ENCODE measurements at places on chromosomes 11 and 22.

DNA sequence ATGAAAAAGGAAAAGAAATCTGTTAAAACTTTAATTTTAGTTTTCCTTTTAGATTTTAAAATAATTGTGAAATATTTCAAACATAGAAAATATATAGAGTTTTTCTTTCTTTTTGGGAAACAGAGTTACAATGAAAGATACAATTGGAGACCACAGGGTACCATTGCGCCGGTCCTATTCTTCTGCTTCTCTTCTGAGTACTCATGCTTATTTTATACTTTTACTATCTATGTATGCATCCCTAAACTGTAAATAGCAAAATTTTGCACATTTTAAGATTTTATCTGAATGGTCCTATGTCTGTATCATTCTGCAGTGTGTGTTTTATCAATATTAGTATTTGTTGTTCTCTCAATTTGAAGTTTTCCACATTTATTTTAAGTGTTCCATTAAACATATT lies 65.0 kb downstream of the EHF start:
- DNase-seq, result no peak

DNA sequence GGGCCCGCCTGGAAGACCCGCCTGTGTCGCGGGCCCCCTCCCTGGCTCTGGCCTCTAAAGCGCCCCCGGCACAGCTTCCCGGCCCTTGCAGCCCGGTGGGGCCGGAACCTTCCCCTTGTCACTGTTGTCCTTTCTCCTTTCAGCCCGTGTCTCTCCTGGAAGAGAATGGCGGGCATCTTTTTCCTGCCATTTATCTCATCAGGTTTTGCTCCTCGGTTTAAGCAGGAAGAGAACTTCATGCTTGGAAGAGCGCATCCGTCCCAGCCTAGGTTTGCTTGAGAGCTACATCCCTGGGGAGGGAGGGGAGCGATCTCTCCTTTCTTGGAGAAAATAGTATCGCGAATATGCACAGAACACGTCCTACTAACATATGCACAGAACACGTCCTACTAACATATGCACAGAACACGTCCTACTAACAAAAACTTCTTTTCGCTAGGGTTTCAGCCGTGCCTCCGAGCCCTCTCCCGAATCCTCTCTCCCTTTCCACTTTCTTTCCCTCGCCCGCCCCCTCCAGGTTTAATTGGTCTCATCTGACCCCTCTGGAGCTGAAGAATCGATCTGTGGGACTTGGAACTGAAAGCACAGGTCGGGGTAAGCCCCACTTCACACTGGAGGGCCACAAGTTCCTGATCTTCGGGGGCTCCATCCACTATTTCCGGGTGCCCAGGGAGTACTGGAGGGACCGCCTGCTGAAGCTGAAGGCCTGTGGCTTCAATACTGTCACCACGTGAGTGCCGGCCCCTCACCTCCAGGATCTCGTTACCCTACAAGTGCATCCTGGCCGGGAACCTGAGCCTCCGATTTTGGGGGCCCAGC lies 1.2 kb downstream of the GLB1L3 start:
- DNase-seq, result no peak

- DNase-seq, result no peak
Measured at GRCh38 chr11:2263071-2263565, 7.3 kb downstream of the ASCL2 start.

DNA sequence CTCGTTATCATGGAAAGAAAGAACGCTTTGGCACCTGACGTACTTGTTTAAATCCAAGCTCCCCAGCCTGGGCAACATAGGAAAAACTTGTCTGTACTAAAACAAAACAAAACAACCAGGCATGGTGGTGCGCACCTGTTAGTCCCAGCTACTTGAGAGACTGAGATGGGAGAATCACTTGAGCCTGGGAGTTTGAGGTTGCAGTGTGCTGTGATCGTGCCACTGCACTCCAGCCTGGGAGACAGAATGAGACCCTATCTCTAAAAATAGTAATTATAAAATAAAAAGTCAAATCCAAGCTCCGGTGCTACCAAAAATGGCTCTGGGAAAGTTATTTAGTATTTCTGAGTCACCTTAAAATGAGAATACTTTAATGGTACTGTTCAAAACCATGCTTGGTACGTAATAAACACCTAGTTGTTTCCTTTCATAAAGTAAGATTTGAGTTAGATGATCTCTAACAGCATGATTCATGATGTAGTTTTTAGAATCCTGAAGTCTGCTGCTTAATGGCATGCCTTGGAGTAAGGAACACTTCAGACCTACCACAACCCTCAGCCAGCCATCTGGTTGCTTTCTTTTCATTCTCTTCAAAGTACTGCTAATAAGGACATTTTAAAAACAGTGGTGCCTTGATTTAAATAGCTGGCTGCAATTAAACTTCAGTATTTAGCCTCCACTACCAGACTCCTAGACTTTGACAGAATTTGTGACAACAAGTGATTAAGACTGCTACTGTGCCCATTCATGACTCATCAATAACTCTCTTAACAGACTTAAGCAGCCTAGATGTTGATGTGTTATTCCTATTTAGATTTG lies 8.4 kb downstream of the PPME1 start:
- no peak for DNase-seq

DNA sequence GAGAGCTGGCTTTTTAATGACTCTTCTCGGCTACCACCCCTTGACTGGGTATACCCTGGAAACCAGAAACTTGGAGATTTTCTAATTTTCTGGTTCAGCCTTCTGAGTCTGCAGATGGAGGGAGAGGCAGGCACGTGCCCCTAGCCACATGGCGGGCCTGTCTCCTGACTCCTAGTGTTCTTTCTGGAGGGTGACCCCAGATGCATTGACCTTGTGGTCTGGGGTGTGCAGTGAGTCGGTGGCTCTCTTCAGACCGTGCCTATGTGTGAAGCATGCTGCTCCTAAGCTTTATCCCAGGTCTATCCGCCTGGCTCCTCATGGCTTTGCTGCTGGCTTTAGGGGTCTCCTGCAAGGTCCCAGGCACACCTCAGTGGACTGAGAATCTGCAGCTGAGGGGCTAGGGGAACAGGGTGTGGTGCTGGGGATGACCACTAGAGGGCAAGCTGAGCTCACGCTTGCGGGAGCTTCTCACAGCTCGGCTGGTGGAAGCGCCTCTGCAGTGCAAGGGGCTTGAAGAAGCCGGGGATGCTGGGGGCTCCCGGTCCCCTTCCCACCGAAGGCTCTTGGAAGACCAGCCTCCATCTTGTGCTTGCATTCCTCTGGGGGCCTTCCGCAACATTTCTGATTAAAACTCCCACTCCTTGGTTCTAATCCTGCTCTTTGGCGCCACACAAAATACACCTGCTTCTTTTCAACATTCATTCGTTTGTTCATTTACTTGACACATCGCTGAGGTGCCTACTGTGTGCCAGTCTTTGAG lies 51.8 kb downstream of the OTOG start:
- DNase-seq, result peak; percentile 39

DNA sequence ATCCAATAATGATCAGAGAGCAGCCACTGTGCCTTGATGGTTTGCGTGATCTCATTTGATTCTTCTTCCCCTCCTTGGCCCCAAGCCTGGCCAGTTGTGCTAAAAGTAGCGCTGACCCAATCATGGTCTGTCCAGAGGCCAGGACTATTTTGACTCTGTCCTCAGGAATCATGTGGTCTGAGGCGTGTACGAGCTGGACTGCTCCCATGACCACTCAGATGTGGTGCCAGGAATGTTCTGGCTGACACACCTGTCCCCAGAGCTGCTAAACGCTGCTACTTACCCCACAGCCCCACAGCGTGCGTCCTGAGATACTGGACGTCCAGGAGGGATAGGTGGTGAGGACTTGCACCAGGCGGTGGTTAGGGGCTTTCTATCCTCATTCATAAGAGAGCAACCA lies 70.5 kb downstream of the FEZ1 start:
- no peak for DNase-seq

DNA sequence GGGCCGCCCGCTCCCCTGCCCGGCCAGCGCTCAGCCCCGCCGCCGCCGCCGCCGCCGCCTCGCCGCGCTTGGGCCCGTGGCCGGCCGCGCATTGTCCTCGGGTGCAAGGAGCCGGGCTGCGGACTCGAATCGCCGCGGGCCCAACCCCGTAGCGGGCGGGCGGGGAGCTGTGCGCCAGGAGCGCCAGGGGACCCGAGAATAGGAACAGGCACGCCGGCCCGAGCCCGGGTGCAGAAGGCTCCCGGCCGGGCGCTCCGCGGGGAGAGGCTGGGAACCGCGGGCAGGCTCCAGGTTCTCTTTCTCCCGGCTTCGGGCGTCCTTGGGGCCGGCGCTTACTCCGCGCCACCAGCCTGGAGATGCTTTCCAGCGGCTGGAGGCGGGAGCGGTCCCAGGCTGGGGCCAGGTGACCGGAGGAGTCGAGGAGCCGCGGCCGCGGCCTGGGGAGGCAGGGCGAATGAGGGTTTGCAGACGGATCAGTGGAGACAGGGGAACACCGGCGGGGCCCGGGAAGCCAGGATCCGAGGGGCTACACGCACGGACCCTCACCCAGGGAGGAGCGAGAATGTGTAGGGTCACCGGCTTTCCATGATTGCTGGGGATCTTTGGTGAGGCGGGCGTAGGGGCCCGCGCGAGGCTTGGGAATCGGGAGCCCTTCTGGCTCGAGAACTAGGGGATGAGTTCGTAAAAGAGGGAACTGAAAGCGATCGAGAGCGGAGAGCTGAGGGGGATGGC lies 726 bp downstream of the PKNOX2 start:
- no peak for DNase-seq

DNA sequence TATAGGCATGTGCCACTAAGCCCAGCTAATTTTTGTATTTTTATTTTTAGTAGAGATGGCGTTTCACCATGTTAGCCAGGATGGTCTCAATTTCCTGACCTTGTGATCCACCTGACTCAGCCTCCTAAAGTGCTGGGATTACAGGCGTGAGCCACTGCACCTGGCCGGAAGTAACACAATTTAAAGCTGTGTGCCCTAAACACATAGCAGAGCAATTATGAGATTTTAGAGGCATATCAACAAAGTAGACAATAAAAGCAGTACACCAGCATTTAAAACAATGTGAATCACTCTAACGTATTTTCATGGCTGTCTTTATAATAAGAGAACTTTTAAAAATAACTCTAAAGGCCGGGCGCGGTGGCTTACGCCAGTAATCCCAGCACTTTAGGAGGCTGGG lies 42.4 kb downstream of the PRR14L start:
- DNase-seq, result no peak

- DNase-seq, result peak; percentile 89
Measured at GRCh38 chr11:35082321-35083180, 56.4 kb upstream of the CD44 start.

DNA sequence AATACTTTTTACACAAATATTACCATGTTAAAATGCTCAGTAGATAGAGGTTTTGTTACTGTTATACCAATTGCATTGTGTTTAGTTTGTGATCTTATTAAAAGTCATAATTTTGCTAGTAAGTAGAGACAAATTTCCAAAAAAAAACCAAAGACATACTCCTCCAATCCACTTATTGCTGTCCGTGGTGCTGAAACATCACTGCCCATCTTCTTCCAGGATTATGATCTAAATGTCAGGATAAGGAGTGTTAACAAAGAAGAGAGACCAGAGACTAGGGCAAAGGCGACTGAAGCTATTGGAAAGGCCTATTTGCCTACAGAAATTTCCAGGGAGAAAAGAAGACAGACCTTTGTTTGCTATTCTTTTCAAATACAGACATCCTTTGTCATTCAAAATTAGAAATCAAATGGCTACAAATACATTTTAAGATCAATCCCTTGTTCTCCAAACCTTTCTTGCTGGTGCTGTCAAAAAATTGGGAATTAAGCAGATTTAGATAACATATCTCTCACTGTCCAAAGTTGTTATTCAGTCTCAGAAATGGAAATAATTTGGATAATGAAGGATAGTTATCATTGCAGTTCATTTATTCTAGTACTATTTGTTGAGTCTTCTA lies 199.7 kb downstream of the C11orf91 start:
- DNase-seq, result no peak

- DNase-seq, result peak; percentile 91
Measured at GRCh38 chr11:111635706-111636045, 33.4 kb downstream of the SIK2 start.

GRCh38 chr22:40660730-40661129 lies 18.6 kb upstream of the MCHR1 start:
- no peak for DNase-seq

GRCh38 chr11:128716661-128717210 lies 22.9 kb downstream of the FLI1 start:
- DNase-seq, result no peak

DNA sequence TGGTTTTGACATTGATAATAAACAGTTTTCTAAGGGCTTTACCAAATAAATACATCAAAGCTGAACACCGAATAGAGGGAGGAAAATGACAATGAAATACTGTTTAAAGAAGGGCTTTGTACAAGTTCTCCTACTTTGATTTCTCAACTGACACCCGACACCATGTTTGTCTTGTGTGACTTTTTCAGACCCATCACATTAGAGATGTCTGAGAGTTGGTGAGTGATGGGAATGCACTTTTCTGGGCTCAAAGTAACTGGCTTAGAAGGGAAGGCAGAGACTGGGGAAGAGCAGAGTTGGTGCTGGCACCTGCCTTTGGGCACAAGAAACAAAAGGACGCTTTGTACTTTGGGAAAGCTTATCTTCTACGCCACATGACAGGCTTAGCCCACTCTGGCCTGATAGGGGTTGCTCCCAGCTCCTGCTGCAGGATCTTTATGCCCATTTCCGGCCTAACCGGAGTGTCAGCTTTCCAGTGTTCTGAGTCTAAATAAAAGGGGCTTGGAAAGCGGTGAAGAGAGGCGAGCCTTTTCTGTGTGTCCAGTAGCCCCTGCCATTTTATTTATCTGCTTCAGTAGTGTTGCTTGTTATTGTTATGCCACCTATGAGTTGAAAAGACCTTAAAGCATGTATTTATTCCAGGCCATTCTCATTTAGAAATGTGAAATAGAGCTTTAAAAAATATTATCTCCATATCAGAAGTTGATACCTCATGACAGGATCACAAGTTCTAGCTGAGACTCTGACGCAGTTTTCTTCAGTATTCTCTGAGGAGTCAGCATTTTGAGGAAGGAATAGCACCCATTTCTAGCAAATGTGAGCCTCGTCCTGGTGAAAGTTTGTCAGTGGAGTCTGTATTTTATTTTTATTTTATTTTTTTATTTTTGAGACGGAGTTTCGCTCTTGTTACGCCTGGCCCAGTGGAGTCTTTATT lies 24.2 kb downstream of the KREMEN1 start:
- DNase-seq, result no peak

GRCh38 chr11:8239040-8239439 lies 24.6 kb downstream of the LMO1 start:
- DNase-seq, result no peak

GRCh38 chr11:134512571-134513538 lies 100.8 kb upstream of the B3GAT1 start:
- no peak for DNase-seq

DNA sequence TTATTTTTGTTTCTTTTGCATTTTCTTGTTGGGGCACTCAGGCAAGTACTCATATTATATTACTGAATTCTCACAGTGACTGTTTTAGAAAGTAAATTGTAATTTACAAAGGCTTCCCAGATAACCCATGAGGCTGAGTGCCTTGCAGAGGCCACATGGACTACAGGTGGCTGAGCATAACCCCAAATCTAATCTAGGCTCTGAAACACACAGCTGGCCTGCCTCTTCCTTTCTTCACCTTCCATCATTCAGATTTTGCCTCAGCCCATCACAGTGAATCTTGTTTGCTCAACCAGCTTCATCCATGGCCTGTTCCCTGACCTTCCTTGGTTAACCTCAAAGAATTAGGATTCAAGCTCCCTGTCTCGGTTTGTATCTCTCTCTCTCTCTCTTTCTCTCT lies 78.5 kb upstream of the PRDM11 start:
- no peak for DNase-seq

- no peak for DNase-seq
Measured at GRCh38 chr11:73949246-73949645, 1.6 kb upstream of the DNAJB13 start.

Measured in skin of body (tissue), 3 donors.